ENCODE measurements at places on chromosomes 7 and 10.

DNA sequence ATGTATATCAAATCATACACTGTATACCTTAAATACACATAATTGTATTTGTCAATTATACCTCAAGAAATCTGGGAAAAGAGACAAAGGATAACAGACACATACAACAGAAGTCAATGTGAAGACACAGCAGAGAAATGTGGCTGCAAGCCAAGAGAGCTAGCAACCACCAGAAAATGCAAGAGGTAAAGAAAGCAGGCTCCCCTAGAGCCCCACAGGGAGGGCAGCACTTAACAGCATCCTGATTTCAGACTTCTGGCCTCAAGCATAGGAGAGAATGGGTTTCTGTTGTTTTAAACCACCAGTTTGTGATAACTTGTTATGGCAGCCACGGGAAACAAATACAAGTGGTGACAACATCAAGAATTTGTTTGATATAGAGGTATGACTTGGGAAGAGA, 1197.2 kb downstream of the SORCS1 start:
- DNase-seq: peak; percentile 3

DNA sequence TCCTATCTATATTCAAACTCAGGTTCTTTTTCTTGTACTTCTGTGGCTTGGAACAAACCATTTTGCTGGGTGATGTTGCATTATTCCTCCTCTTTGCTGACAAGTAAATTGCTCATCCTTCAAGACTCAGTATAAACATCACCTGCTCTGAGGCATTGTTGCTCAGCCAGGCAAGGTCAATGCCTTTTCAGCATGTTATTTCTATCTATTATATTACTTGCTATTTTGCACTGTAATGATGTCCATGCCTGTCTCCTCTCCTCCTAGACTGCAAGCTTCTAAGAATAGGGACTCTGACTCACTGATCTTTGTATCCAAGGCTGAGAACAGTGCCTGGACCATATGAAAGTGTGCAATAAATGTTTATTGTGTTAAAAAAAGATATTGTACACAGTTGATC, 293.8 kb downstream of the RNLS start:
- no peak for DNase-seq

GRCh38 chr10:42933448-42934340, 143.2 kb upstream of the RET start:
- peak; percentile 69 for DNase-seq

GRCh38 chr7:86939197-86939814, 120.1 kb downstream of the ELAPOR2 start:
- DNase-seq: peak; percentile 72

DNA sequence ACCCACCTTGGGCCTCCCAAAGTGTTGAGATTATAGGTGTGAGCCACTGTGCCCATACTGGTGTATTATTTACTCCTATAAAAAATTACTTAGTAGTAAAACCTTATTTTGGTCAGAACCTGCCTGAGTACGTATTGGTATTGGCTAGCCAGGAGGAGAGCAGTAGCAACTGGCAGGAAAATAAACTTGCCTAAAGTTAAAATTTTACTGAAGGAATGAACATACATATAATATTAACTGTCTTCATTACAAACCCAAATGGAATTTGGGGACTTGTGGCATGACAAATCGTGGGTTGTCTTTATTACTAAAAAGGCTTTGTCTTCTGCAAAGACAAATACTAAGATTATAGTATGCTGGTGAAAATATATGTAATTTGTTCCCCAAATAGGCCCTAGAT, 8.4 kb downstream of the RAB18 start:
- DNase-seq: no peak

DNA sequence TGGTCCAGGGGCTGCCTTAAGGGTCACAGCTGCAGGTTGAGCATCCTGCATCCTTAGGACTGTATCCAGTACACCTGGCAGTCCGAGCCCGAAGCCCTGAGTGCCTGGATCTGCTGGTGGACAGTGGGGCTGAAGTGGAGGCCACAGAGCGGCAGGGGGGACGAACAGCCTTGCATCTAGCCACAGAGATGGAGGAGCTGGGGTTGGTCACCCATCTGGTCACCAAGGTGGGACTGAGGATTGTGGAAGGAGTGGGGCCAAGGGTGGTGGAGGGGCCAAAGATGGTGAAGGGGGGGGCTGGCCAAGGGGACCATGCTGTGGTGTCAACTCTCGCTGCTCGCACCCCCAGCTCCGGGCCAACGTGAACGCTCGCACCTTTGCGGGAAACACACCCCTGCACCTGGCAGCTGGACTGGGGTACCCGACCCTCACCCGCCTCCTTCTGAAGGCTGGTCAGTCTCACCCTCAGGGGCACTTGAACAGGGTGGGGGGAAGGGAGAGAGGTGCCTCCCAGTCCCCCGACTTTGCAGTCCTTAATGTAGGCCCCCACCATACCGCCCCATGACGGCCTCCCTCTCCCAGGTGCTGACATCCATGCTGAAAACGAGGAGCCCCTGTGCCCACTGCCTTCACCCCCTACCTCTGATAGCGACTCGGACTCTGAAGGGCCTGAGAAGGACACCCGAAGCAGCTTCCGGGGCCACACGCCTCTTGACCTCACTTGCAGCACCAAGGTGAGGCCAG, 5.3 kb downstream of the NFKB2 start:
- DNase-seq: no peak

GRCh38 chr7:107014387-107015023, 30.0 kb upstream of the PRKAR2B start:
- peak; percentile 18 for DNase-seq

- no peak for DNase-seq
Observed at GRCh38 chr7:12028508-12028907, 182.6 kb upstream of the TMEM106B start.

- DNase-seq: no peak
Observed at GRCh38 chr7:1924258-1924817, 254.3 kb downstream of the ELFN1 start.

DNA sequence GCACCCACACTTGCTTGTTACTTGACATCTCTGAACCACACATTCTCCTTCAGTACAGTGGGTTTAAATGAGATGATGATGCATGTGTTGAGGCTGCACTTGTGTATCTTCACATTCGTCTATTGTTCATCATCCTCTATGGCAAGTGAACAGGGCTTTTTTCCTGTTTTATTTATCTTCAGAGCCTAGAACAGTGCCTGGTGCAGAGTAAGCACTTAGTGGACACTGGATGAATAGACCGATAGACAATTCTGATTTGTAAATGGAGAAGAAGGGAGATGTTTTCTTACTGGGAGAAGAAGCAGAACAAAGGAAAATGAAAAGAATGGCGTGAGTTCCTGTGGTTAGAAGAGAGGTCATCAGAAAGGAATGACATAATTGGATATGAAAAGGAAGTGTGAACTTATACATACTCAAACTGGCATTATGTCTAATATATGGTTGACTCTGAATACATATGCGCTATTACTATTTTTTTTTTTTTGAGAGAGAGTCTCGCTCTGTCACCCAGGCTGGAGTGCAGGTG, 99.7 kb downstream of the AVL9 start:
- DNase-seq: no peak

DNA sequence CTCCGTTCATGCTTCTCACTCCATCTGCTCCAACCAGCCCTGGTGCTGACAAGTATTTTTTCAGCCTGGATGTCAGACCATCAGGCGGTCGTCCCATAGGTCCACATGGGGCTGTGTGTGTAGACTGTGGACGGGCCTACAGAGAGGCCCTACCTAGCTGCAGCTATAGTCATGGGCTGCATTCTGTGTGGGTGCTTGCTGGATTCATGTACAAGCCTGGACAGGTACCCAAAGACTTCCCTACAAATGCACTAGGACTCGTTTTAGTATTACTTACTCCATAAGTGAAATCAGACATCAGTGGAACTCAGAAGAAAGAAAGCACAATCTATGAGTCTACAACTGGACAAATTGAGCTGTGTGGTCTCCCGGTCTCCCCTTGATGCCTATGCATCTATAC, 146.8 kb downstream of the PKD1L1 start:
- DNase-seq: no peak

DNA sequence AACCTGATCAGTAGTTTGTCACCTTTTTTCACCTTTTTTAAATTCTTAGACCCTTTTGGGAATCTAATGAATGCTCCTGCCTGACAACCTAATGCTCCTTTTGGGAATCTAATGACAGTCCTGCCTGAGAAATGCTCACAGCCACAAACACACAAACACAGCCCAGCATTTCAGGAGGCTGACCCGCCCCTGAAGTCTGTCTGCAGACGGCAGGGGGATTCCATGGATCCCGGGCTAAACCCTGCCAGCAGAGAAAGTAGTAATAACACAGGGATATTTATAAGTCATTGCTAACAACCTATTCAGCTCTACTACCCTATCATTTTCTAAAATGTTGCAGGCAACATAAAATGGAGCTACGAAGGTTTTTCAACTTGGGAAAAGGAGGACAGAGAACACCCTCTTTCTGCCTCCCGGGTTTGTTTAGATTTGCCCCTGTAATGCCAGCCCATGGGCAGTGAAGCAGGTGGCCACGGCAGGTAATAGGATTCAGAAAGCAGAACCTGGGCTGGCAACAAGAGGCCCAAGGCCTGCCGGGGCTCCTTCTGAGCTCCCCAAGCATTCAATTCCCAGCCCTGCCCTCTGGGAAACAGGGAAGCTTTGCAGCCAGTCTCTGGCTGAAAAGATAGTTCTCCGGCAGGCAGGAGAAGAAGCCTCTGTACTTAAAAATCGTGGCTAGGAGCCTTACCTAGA, 65.2 kb downstream of the CREB3L2 start:
- DNase-seq: no peak

DNA sequence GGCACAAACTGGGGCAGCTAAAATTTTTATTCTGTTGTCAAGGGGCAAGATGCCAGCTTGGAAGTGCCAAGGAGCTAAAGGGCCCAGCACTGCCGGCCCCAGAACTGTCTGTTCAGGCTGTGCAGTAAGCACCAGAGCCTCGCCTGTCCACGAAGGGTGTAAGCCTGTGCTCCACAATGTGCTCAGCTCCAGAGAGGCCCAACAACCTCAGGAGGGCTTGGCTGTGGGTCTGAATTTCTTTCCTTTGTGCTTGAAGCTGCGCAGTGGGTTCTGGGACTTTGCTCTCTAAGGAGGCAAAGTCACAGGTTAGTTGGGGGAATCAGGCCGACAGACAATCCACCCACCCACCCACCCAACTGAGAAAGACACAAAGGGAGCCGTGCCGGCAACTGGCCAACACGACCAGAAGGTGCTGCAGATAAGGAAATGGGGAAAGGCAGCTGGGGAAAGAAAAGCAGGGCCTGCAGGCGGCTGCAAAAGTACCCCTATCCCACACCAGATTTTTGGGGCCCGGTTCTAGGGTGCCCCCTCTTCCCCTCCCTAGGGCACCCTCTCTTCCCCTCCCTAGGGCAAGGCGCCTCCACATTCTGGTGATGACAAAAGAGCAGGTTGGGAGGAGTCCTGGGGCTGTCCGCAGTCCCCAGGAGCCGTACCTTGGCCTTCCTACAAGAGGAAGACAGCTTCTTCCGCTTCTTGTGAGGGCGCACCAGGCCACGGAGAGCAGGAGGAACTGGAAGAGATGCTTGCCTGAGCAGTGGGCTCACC, 7.7 kb downstream of the DDX56 start:
- DNase-seq: no peak

DNA sequence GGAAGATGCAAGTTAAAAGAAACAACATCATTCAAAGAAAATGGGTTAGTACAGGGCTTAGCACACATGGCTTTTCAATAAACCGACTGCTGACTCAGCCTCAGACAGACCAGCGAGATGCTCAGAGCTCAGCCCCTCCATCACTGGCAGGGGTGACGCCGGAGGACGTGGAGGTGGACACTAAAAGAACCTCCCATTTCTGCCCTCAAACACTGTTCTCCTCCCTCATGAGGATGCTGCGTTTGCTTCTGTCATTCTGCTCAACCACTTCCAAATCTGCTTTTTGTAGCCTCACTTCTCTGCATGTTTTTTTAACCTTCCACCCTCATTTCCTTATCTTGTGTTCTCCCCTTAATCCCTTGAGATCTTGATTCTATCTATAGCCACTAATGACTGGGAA, 15.3 kb downstream of the DENND11 start:
- no peak for DNase-seq

- DNase-seq: no peak
Observed at GRCh38 chr10:61110188-61110844, 166.3 kb upstream of the RHOBTB1 start.

DNA sequence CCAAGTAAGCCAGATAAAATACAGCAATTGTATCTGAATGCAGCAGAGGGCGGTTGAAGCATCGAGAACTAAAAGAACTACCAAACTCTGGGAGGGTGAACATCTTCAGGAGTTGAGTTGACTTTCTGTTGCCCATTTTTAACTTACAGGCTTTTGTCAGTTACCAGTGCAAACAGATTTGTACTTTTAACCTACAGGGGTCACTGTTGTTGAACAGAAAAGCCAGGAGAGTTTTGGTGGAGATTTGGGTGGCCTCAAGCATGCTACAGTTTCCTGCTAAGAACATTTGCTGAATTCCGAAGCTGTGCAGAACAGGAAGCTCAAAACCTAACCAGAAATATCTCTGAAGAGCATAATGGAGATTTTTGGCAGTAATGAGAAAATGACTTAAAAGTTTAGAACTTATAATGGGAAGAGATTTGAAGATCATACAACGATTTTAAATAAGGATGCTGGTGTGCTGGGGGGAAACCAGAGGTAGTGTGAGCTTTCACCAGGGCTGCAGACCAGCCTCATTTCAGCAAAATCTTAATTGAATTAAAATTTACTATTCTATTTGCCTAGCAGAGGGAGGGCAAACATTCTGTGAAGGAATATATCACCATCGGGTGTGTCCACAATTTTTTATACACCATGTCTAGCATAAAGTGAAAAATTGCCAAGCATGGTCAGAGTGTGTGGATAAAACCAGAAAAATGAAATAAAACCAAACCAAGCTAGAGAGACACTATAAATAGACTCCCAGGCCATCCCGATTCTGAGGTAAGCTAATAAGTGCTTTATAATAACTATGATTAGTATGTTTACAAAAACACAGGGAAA, 208.6 kb upstream of the CCDC6 start:
- DNase-seq: peak; percentile 33
